ENCODE measurements at places on chromosomes 13 and 19. TPM values are rescaled to one million over a fixed set of nuclear protein-coding genes. Genes with fewer than 3 reads are reported as not detected.
A peak's percentile ranks its signal among the peaks of the same experiment; 100 is the strongest.

Gene ZNF296
- 5.1 TPM for total RNA-seq

DNA sequence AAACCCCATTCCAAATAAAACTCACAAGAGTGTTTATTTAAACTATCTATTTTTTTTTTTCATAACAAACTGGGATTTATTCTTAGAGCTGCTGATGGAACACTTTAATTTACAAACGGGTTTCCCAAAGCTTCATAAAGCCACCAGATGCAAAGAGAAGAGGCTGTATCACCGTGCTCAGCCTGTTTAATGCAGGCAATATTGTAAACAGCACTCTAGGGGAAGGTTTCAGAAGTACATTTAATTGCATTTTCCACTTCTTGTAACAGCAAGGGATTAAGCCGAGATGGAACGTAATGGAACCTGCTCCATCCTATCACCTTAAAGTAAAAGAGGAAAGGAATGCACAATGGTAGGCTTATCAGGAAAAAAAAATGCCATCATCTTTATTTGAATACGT is 550.6 kb upstream of the ARGLU1 start:
- DNase-seq = no peak

GRCh38 chr13:59442944-59443486 is 720.7 kb downstream of the DIAPH3 start:
- no peak for DNase-seq

DNA sequence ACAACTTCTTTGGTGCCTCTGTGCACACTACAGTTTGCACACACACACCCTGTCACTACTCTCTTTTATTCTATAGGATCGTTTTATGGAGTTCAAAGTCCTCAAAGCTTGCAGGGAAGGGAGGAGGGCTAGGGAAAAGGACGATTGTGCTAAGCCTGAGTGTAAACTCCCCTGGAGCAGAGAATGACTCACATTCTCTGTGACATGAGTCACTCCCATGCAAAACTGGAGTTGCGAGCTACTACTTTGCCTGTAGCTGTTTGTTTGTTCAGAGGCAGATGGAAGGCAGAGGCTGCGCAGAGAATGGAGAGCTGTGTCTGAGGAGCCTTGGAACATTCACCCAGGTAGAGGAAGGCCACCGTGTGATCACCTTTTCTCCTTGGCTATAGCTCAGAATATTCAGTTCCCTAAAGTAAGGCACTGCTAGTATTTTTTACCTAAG is 80.5 kb upstream of the MBNL2 start:
- DNase-seq = peak; percentile 65

- DNase-seq = no peak
These were observed 60.1 kb upstream of the AKAP11 start for GRCh38 chr13:42211704-42212464.

Gene PRR20E
- total RNA-seq = not detected

Gene PLIN3
- 52.4 TPM for total RNA-seq
